ENCODE measurements at places on chromosomes 5 and 9.

DNA sequence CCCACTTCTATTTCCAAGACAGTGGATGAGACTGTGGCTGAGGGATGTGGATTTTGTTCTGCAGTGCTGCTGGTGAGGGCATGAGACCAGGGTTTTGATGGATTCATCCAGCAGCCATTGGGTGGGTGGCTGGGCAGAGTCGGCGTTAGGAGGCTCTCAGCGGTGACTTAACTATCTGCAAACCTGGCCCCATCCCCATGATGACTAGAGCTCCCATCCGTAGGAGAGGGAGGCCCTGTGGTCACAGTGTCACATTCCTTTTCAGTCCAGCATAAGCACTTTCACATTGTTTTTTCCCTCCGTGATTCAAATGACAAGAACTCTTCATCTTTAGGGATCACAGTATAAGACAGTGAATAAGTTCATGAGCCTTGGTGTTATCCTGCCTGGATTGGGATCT lies 60.4 kb upstream of the SPRY4 start:
- no peak for DNase-seq

- no peak for DNase-seq
These were observed 56.9 kb downstream of the AP3S1 start for GRCh38 chr5:115898656-115899055.

DNA sequence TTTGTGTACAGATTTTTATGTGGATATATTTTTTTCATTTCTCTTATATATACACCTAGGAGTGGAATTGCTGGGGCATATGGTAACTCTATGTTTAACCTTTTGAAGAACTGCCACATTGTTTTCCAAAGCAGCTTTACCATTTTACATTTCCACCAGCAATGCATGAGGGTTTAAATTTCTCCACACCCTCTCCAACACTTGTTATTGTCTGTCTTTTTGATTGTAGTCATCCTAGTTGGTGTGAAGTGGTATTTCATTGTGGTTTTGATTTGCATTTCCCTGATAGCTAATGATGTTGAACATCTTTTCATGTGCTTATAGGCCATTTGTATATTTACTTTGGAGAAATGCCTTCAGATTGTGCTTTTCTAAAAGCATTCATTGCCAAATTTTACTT lies 39.1 kb downstream of the YTHDC2 start:
- DNase-seq = no peak

DNA sequence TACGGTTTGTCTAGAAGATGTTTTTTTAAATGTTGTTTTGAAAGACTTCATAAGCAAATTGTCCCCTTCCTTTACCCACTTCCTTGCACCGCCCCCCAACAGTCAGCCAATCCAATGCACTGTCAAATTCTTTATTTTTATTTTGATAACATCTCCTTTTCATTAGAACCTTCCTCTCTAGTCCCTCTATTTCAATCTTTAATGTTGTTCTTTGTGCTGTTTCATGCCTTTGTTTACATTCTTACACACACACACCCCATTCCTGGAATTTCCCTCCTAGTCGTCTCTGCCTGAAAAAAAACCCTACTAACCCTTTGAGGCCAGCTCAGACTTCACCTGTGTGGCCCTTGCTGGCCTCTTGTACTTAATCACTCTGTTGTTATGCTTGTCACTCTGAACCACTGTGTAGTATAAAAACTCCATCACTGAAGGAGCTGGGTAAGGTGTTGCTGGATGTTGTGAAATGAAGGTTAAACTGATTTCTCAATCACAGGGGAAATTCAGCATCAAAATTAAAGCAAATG lies 133.4 kb downstream of the UGCG start:
- DNase-seq = no peak

GRCh38 chr5:170312666-170313065 lies 15.1 kb upstream of the LCP2 start:
- DNase-seq = no peak

GRCh38 chr9:121305269-121305994 lies 37.5 kb downstream of the GSN start:
- DNase-seq = no peak

- no peak for DNase-seq
These were observed 279.9 kb upstream of the TARS1 start for GRCh38 chr5:33160871-33161270.

DNA sequence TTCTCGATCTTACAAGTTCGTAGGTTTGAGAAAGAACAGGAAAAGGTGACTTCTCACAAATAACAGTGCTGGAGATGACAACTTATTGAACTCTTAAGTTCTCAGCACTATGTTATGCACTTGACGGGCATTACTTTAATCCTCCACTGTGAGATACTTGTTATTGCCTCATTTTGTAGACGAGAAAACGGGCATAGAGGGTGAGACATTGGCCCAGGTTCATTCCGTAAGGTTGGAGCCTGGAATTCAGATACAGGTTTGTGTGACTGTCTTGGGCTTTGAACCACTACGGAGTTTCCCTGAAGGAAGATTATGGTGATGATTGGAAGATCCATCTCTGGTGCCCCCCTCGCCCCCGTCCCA lies 657 bp downstream of the MAT2B start:
- no peak for DNase-seq

DNA sequence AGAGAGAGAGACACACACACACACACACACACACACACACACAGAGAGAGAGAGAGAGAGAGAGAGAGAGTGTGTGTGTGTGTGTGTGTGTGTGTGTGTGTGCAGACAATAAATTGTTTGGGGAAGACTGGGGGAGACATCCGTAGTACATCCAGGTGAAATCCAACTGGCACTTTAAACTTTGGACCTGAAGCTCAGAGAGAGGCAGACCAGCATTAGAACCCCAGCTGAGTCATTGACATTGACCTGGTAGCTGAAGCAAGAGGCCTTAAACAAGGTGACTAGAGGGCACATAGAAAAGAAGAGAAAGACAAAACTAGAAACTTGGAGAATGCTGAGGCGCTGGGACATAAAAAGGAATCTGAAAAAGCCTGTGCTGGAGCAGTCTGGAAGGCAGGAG lies 251.5 kb downstream of the CRB2 start:
- DNase-seq = no peak

DNA sequence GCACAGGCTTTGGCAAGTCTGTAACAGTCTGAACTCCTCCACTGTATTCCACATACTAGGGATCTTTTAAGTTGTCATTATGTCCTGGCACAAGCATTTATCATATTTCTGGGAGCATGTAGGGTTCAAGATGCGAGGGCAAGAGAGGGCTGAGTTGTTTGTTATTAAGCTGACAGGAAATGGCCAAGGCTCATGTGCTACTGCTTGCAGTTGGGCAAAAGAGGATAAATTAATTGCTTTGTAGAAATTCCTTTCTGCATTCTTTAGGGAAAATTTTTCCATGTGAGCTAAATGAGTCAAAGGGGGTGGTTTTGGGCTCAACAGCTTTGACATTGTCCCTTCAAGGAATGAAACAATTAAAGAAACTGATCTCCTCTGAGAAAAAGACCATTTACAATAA lies 35.4 kb downstream of the DOCK8 start:
- DNase-seq = no peak

GRCh38 chr9:19146441-19147024 lies 19.2 kb upstream of the PLIN2 start:
- no peak for DNase-seq

GRCh38 chr5:142016556-142016955 lies 3.7 kb upstream of the GNPDA1 start:
- no peak for DNase-seq

DNA sequence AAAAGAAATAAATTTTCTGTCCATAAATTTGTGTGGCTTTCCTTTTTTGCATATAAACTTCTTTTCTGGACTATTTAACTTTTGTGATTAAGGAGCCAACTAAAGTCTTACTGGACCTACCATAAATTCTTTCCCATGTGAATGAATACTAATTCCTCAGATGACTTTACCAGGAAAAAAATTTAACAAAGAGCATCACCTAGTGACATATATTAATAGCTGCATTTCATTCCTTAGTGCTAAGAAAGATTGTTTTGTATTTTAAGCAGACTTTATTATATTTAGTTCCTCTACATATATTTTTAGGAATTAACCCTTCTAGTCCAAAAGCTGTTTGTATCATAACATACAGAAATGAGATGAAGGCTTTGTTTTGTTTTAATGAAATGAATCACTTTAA lies 64.4 kb downstream of the C9orf85 start:
- no peak for DNase-seq

DNA sequence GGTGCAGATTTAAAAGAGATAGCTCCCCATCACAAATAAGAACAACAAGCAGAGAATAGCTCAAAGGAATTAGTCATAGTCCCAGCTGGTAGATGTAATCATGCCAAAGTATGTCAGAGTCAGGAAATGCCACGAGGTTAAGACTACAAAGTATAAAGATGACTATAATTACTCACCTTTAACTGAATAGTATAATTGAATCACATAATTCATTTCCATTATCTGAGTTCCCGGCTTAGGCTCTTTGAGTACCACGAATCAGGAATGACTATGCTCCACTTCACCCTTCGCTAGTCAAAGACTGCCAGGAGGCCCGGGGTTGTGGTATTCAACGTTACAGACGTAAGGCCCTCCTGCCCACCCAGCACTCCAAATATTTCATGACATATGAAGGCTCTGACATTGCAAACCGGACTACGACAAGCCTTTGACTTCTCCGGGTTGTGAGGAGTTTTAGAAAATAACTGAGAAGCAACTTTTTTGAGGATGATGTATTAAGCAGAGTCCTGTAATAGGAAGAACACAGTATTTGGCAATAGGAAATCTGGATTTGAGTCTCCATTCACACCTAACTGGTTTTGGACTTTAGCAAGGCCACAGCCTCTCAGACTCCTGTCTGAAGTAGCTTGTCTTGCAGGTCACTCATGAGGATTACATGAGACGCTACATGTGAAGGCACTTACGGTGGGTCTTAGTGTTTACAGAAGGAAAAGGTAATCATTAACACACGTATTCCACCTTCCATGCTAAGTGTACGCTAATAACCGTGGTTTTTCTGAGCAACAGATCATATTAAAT lies 64.6 kb downstream of the ENC1 start:
- no peak for DNase-seq

- DNase-seq = no peak
These were observed 10.0 kb upstream of the FAM169A start for GRCh38 chr5:74875994-74876791.

DNA sequence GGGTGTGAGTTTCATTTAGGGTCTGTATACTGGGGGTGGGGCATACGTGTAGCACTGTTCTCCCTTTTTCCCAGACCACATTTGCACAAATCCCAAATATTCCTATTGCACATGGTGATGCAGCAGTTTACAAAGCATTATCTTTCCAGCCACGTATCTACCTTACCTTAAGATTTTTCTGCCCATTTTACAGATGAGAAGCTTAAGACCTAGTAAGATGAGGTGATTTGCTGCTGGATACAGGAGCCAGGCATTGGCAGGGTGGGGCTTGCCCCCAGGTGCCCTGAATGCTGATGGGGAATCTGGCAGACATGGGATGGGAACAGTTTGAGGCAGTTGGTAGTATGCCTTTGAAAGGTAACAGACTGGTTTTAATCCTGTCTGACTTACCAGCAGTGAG lies 12.5 kb downstream of the LHX2 start:
- DNase-seq = no peak

GRCh38 chr9:91729558-91729842 lies 220.5 kb downstream of the ROR2 start:
- no peak for DNase-seq

- no peak for DNase-seq
These were observed 128.8 kb upstream of the GPR151 start for GRCh38 chr5:146644831-146645230.

DNA sequence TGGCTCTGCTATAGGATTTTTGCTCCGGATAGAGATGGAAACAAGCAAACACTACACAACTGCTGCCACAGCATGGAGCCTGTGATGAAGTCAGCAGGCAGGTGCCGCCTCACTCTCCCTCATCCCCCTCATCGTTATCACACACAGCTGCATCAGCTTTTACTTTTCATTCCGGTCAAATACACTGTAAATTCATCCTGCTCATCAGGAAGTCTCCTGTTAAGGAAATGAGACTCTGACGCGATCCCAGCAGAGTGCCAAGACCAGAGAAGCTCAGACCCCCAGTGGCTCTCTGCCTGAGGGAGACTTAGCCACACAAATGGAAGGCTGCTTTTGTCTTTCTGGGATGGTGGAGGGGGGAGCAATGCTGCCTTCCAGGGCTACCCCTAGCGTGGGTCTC lies 270.2 kb downstream of the ELAVL2 start:
- DNase-seq = no peak

DNA sequence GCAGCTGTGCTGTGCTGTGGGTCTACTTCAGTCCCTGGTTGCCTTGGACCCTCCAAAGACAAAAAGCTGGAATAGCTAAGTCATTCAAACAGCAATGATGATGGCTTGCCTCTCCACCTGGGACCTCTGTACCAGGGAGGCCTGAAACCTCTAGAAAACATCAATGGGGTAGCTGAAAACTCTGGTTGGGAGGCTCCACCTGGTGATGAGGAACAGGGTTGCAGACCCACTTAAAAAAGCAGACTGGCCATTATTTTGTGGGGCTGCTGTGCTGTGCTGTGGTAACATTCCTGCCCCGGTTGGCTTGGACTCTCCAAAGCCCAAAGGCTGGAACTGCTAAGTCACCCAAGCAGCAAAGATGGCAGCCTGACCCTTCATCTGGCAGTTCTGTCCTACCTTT lies 839.3 kb upstream of the ARRDC3 start:
- no peak for DNase-seq

DNA sequence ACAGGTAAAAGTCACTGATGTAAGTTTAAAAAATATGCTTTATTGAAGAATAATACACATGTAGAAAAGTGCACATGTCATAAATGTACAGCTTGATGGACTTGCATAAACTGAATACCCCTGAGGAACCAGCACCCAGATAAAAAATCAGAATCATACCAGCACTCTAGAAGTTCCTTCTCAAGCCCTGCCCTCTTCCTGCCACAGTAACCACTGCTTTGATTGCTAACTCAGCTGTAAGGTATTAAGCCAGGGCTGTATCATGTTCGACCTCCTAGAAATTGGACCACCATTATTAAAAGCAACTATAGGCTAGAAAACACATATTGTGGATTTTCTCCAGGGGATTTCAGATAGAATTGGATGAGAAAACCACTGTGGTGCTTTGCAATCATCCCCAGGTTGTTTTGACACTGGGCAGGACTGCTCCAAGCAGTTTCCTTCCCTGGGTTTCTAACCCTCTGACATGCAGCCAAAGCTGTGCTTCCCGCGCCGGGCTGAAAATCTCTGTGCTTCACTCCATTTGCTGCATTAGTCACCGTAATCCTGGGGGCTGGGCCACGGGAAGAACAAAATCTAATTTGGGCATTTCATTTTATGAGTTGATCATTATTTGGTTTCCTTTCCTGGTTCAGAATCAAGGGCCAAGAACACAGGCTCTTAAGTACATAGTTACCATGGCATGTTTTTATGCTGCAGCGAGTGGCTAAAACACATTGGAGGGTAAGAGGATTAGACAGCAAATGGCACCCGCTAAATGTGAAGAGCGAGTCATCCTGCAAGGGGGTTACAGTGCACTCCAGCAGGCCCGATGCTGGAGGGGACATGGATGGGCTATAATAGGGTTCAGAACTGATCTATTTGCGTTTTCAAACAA lies 139.4 kb upstream of the IL12B start:
- no peak for DNase-seq

GRCh38 chr5:78985725-78986223 lies 664 bp upstream of the ARSB start:
- DNase-seq = no peak

Measured in cerebellar nuclear complex (tissue), 1 donor.